ENCODE measurements at places on chromosomes 11 and 22. TPM values are rescaled to one million over a fixed set of nuclear protein-coding genes. Genes with fewer than 3 reads are reported as not detected.

The POU2AF2 gene
- 0.78 TPM for total RNA-seq

The TYMP gene
- 239 TPM for total RNA-seq

GRCh38 chr22:39214383-39215069 is 30.3 kb downstream of the PDGFB start:
- no peak for DNase-seq

The JAML gene
- 3.3 TPM for total RNA-seq

GRCh38 chr11:117475716-117476530 is 148.3 kb downstream of the CEP164 start:
- DNase-seq = no peak

- DNase-seq = no peak
Observed at GRCh38 chr11:69909561-69910518, 90.6 kb upstream of the FGF3 start.

- DNase-seq = no peak
Observed at GRCh38 chr11:58659404-58659803, 36.9 kb downstream of the CNTF start.

DNA sequence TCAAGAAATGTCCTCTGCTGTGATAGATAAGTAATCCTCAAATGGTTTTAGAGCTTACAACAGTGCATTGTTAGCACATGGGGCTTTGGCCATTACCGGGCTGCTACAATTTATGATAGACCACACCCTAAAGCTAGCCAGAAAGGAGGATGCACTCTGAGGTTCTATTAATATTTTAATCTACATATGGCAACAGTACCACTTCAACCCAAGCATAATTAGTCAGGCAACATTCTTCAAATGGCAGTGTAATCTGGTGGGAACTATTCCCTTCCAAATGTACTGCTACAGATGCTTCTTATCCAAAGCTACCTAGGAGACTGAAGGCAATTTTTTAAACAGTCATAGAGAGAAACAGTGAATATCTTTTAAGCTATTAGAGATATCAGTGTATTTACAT is 697.6 kb downstream of the KCNA4 start:
- no peak for DNase-seq

- no peak for DNase-seq
Observed at GRCh38 chr11:68093565-68093964, 27.6 kb downstream of the CHKA start.

DNA sequence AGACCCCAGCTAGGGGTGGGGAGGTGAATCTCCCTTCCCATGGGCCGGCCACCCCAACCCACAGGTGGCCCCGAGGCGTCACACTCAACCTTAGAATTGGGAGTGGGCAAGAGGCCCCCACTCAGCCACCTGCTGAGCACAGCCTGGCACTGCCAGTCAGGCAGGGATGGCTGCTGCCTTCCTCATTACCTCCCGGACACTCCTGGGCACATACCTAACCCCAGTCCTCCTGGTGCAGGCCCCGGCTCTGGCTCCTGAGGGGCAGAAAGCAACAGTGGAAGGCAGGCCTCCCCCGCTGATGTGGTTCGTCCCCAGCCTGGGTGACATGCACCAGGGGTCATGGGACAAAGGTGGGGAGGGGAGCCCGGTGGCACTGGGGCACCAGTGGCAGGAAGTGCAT is 103.6 kb downstream of the MPPED1 start:
- no peak for DNase-seq

The GRAMD1B gene
- 31.2 TPM for total RNA-seq

The OR10A2 gene
- not detected for total RNA-seq

DNA sequence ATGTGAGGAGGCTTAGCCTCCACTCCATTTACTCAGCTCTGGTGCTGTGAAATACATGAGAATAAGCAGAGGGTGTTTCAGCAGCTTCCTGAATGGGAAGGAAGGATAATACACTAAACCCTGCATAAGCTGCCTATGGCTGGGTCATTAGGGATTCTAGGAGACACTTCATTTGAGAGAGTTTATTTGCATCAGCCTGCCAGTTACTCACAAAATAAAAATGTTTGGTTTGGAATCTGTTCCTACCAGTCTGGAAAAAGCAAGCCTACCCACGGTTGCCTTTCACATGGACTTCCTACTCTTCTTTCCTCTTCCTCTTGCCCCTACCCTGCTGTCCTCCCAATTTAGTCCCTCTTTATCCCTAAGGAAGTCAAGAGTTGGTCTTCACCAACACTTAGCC is 20.5 kb downstream of the SLC1A2 start:
- no peak for DNase-seq

The LMNTD2 gene
- 5.9 TPM for total RNA-seq

DNA sequence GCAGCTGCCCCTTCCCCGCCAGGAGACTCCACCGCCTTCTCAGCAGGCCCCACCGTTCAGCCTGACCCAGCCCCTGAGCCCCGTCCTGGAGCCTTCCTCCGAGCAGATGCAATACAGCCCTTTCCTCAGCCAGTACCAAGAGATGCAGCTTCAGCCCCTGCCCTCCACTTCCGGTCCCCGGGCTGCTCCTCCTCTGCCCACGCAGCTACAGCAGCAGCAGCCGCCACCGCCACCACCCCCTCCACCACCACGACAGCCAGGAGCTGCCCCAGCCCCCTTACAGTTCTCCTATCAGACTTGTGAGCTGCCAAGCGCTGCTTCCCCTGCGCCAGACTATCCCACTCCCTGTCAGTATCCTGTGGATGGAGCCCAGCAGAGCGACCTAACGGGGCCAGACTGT is 42.6 kb downstream of the PPP2R1B start:
- DNase-seq = no peak

The SESN3 gene
- 106 TPM for total RNA-seq

DNA sequence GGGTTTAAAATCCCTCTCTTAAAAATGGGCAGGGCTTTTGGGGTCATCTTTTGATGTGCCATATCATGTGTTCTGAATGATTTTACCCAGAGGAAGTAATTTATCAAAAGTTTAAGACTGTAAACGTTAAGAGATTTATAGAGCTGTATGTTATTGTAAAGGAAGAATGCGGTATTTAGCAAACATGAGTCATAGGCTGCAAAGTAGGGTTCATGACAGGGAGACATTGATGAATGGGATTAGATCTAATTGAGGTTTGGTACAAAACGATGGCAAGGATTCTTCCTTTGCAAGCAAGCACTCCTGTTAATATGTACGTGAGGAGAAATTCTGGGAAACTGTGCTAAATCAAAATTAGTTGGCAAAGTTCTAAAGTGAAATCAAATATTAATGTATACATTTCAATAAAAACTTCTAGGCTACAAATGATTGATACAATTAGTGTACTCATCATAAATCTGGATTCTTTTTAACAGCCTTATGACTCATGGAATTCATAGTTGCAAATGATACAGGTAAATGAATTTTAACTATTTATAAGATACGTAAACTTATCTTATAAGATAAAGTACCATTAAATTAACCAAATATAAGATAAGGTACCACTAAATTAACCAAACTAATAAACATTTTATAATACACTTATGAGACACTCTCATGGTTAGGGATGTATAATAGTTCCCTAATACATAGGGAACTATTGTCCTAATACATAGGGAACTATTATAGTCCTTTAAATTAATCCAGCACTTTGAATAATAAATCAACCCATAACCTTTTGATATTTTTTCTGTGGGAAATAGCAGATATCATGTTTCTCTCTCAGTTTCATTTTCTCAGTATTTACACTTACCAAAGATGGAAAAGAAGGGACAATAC is 58.4 kb downstream of the KIF18A start:
- no peak for DNase-seq

GRCh38 chr22:35403356-35403755 is 3.4 kb downstream of the MCM5 start:
- no peak for DNase-seq

- DNase-seq = no peak
Observed at GRCh38 chr11:8828580-8829361, 82.2 kb upstream of the AKIP1 start.

DNA sequence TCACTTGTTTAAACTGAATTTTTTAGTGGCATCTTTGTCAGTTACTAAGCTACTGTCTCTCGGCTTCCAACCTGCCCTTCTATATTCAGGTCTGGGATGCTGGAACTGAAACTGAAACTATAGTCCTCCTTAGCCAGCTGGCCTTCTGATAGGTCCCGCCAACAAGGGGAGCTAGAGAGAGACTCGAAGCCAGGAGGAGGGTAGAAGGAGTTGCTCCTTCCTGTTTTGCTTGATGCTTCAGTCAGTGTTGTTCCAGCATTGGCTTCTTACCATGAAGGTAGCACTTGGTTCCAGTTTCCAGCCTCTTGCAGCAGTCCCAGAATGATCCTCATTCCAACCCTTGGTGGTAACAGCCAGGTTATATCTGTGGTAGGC is 32.9 kb upstream of the HORMAD2 start:
- no peak for DNase-seq
